ACHN (cell line): ENCODE measurements at places on chromosomes 12 and 14.

DNA sequence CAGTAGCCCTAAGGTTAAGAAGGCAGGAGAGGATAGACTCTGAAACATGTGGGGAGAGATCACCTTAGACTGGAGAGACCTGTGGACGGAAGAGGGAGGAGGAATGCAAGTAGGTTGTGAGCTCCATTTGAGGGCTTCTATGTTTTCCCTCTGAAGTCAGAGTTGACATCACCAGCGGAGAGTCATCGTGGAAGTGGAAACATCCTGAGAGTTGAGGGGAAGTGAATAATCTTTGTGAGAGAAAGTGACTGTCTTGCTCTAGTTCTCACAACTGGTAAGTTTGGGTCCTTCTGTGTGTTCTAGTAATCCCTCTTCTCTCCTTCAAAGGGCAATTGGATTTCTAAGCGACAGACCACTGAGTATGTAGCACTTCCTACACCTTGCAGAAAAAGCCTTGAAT, 103.6 kb upstream of the CCND2 start:
- DNase-seq = no peak

DNA sequence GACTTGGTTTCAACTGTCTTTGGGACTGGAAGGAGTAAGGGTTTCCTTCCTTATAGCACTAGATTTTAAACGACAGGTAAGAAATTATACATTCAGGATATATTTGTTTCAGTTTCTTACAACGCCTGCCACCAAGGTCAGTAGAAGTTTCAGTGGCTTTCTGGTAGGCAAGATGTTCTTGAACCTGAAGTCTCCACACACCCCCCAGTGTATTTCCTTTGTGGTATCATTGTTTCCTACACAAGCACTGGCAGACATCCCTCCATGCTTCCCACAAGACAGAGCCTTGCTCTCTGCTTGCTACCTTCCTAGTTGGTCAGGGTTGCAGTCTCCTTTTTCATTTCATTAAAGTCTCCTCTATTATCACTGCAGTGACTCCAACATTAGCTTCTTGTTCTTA, 283.1 kb downstream of the FLRT2 start:
- no peak for DNase-seq

GRCh38 chr12:57219993-57220754, 3.6 kb downstream of the NXPH4 start:
- no peak for DNase-seq

DNA sequence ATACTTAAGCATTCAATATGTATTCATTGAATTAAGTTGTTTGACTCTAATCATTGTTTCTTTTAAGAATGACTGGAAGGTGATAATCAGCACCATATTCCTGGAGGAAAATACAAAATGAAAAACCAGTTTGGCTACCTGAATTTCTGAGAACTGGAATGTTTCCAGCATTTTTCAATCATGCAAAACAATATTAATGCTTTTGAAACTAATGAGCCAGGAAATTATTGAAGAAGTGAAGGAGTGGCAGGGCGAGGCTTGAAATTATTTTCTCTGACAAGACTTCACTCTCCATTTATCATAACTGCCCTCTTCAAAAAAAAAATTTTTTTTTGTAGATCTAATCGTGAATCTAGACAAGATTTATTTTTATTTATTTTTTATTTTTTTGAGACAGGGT, 19.0 kb downstream of the TMEM19 start:
- no peak for DNase-seq

GRCh38 chr14:68686205-68686465, 106.7 kb downstream of the ZFP36L1 start:
- no peak for DNase-seq

- no peak for DNase-seq
Measured at GRCh38 chr12:2583642-2584401, 210.9 kb upstream of the FKBP4 start.

GRCh38 chr14:75184039-75184438, 7.6 kb upstream of the TMED10 start:
- no peak for DNase-seq

GRCh38 chr14:104428860-104429259, 150.7 kb upstream of the C14orf180 start:
- no peak for DNase-seq

GRCh38 chr14:59356312-59356711, 108.9 kb downstream of the GPR135 start:
- no peak for DNase-seq

DNA sequence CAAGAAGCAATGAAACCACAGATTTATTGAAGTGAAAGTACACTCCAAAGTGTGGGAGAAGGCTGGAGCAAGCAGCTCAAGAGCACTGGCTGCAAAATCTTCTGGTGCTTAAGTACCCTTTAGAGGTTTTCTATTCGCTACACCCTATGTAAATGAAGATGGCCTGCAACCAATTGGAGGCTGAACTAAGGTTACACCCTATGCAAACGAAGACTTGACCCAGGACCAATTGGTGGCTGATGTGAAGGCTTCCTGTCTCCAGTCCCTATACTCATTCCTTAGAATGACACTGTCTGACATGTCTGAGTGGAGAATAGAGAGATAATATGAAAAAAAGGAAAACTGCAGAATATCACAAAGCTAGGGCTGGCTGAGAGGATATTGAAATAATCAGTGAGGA, 57.2 kb downstream of the ALG10B start:
- peak; percentile 38 for DNase-seq

DNA sequence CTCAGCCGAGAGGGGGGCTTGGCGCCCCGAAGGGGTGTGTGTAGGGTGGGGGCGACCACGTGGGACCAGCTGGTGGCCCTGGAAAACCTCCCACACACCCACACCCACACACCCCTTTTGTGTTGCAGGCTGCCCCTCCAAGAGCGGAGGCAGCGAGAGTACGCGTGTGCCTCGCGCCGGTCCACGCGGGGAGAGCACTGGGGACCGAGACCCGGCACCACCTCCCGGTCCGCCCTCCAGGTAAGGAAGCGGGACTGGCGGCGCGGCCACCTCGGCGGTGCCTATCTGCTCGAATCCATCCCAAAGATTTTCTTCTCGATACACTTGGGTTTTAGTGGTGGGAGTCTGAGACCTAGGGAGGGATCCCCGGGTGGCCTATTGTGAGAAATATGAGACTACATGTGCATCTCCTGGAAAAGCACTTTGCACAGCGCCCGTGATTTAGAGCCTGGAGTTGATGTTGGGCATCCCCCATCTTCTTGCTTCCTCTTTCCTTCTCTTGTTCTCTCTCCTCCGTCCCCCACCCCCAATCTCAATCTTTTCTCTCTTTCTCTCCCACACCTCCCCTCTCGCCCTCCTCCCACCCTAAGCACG, 393 bp downstream of the SYT1 start:
- DNase-seq = peak; percentile 39

DNA sequence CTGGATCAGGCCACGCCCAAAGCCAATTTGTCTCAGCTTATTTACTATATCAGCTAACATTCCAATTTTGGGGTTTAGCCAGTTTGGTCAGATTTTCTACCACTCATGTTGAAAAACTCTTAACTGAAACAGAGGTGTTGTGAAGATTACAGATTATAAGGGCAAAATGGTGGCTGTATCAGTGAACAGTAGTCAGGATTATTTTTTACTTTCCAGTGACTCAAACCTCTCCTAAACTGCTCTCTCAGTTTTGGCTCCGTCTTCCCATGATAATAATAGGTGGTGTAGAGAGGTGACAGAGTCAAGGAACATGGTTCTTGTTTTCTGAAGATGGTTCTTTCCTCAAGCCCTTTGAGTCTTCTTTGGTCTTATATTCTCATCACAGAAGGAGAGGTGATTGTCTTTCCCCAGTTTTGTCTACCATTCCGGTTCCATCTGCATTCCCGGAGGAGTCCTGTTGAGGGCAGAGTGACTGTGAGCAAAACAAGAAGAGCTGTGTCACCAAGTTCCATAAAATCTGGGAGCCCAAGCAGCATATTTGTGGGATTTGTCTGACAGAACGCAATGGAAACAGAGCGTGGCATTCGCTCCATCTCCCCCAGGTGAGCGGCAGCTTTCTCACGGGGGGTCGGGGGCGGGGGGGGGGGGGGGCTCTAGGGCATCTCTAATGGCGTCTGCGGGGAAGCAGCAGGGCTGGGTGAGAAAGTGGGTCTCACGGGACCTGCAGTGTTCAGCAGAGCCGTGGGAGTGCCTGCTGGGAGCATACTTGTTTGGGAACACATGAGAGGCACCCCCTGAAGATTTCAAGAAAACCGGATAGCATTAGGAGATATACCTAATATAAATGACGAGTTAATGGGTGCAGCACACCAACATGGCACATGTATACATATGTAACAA, 59.1 kb downstream of the TBC1D30 start:
- peak; percentile 8 for DNase-seq

DNA sequence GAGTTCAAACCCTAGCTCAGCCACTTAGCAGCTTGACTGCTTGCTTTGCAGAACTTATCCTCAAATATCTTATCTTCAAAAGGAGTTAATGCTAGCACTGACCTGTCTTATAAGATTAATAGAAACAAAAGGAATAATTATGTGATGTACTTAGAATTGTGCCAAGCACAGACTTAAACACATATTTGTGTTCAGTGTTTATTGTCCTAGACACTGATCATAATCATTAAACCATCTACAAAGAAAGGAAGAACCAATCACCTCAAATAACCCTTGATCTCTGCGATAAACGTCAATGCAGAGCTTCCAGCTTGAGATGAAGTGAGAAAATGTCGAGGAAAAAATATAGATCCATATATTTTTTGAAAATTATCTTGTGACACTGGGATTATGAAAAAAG, 73.1 kb downstream of the ATXN7L3B start:
- DNase-seq = no peak

DNA sequence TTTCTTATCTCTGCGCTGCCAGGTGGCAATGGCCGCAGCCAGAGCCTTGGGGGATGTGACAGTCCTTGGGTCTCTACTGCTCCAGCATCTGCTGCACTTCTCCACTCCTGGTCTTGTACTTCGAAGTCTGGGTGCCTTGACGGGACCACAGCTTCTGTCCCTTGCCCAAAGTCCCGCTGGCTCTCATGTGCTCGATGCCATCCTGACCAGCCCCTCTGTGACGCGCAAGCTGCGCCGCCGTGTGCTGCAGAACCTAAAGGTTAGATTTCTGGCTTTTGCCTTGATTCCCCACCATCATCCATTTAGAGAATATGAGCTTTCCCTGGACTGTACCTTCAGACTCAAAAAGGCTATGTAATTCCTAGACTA, 3.8 kb downstream of the CIDEB start:
- no peak for DNase-seq

DNA sequence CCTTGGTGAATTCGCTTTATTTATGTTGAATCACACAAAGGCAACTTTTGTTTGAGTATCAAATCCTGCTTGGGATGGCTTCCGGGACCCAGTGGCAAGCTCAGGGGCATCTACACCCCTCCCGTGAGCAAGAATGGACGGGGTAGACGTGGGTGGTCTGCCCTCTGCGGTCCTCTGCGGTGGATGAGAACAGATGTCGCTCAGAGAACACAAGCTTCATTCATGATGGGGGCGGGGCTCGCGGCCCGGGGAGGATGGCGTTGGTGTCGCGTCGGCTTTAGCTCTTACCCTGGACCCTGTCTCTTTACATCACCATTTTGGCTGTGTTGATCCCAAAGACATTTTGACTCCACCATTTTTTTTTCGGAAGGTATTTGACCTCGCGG, 158.5 kb upstream of the RTL1 start:
- DNase-seq = no peak

GRCh38 chr14:68020999-68021663, 201.6 kb downstream of the RAD51B start:
- no peak for DNase-seq

DNA sequence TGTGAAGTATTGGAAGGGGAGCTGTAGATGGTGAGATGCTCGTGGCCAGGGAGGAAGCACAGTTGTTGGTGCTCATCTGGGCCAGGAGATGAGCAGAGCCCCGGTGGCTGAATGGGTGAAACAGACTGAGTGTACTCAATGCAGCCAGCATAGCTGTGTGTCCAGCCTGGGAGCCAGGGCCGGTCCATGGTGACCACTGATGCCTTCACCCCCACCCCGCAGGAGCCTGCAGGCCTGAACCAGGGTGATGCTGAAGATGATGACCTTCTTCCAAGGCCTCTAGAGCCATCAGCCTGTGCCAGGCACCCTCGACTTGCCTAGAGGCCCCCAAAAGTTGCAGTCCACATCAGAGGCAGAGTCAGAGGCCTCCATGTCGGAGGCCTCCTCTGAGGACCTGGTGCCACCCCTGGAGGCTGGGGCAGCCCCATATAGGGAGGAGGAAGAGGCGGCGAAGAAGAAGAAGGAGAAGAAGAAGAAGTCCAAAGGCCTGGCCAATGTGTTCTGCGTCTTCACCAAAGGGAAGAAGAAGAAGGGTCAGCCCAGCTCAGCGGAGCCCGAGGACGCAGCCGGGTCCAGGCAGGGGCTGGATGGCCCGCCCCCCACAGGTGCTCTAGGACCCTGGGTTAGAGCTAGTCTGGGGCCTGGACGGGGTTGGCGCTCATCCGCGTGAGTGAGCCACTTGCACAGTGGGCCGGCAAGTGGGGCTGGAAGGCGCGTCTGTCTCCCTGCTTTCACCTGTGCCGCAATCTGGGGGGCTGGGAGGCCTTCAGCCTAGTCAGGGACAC, 3.0 kb downstream of the TNFAIP2 start:
- no peak for DNase-seq

- no peak for DNase-seq
Measured at GRCh38 chr14:35405304-35405996, 901 bp upstream of the NFKBIA start.

DNA sequence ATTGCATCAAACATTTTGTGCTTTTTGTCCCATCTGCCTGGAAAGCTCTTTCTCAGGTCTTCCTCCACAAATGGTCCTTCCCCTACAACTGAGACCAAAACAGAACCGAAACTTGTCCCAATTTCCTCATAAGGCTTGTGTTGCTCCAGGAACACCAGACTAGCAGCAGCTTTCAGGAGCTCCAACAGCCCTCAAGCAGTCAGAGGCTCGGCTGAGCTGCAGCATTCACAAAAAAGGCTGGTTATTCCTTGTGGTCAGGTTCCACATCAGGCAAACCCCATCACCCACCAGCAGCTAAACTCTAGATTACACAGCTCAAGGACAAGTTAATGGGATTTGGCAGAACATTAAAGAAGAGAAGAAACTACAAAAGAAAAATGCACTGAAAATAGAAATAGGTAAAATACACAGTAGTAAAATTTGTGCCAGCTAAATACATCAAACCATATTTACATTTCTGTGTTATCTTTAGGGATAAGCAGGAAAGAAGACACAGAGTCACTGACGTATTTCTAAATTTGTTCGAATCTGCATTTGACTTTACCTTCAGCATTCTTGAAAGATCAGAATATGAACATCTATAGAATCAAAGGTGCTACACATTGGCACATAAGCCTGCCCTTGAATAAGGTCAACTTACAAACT, 141.2 kb downstream of the STXBP6 start:
- DNase-seq = no peak
